ENCODE measurements at places on chromosomes 11 and 22.

DNA sequence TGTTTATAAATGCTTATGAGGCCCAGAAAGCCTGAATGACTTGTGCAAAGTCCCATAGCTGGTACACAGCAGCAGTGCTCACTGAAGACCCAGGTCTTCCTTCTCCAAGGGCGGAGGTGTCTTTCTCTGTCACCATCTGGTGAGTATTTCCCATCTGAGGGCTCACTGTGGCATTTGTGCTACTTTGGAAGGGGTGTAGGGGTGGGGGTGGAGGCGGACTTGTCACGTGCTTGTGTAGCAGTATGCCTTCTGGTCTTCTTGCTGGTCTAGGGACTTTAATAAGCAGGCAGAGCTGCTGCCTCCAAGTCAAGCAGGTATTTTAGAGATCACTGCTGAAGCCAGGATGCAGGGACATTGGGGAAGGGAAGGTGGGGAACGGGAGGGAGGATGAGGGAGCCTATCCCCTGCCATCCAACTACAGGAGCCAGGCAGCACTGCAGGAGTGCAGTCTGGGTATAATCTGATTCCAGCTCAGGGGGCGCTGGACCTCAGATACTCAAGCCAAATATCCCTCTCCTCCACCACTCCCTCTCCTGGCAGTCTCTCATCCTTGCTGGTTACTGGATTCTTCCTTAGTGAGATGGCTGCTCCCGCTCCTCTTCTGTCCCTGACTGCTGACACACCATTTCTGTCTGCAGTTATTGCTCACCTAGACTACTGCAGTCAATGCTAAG, 3.4 kb downstream of the ABCC8 start:
- DNase-seq = no peak

- DNase-seq = no peak
Measured at GRCh38 chr22:38424525-38425080, 30.4 kb downstream of the KCNJ4 start.

GRCh38 chr11:65150509-65151299, 16.4 kb upstream of the SYVN1 start:
- DNase-seq = no peak

DNA sequence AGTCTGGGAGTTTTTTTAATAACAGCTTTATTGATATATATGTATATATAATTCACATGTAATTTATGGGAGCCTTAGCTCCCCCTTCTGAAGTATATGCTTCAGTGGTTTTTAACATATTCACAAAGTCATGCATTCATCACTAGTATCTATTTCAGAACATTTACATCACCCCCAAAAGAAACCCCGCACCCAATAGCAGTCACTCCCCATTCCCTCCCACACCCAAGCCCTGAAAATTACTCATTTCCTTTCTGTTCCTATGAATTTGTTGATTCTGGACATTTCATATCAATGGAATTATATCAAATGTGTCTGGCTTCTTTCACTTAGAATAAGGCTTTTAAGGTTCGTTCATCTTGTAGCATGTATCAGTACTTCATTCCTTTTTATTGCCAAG, 35.6 kb upstream of the SYT7 start:
- no peak for DNase-seq

DNA sequence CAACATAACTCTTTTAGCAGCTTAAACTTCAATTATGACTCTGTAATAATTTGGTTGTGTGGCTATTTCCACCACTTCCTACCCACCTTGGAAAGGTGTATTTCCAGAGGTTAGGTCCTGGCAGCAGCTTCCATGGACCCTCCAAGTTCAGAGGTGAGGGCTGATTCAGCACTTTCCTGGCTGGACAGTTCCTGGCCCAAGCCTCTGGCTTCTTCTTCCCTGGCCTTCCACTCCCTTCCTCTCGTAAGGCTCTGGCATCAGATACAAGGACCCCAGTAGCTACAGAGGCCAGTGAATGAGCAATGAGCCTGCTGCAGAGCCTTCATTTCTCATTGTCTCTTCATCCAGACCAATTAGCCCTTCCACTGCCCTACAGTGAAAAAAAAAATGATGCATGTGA, 98.1 kb upstream of the KIRREL3 start:
- no peak for DNase-seq

All from NCI-H748 treated with DMSO at 0.1 percent for 48 hours (cell line).